ENCODE measurements at places on chromosomes 3 and 15. TPM values are rescaled to one million over a fixed set of nuclear protein-coding genes. Genes with fewer than 3 reads are reported as not detected.

The GP5 gene
- 0.28 TPM for total RNA-seq

The DAZL gene
- total RNA-seq: not detected

The PDZRN3 gene
- 88.5 TPM for total RNA-seq

The GPD1L gene
- total RNA-seq: 29.4 TPM

- no peak for DNase-seq
These were observed 44.6 kb downstream of the ZIC4 start for GRCh38 chr3:147361454-147362420.

The CKMT1A gene
- total RNA-seq: not detected

GRCh38 chr15:80979538-80980200, 9.9 kb downstream of the MESD start:
- no peak for DNase-seq

GRCh38 chr3:151377768-151378385, 6.7 kb downstream of the P2RY12 start:
- no peak for DNase-seq

The C2CD4B gene
- total RNA-seq: 2.1 TPM

The GUCA1C gene
- total RNA-seq: not detected

- no peak for DNase-seq
These were observed 612.2 kb downstream of the ZIC1 start for GRCh38 chr3:148021381-148021780.

The CYP1A2 gene
- total RNA-seq: 0.23 TPM

DNA sequence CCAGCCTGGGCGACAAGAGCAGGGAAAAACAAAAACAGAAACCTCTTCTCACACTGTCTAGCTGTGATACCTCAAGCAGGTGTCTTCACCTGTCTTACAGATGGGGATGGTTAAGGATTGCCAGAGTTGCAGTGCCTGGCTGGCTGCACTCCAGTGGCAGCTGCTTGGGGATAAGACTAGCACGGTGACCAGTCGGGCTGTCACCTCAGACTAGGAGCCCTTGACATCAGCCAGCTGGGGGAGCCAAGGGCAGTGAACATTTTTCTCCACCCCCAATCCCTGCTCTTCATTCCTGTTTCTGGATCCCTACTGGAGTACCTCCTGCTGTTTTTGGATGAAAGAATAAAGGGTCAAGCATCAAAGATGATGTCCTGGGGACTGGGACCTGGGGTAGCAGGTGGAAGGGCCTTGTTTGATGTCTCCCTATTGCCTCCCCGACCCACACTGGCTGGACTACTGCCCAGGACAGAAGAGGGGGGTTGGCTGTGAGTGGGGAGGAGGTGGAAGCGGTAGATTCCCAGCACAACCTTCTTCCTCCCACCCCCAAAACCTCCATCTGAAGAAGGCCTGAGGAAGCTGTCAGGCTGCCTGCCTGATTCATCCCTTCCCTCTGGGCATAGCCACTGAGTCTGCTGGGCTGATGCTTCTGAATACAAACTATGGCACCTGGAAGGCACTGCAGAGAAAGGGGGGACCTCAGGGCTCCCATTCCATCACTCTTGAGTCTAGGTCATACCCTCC, 7.0 kb upstream of the CPNE9 start:
- no peak for DNase-seq

The CAMK2N2 gene
- total RNA-seq: not detected
